ENCODE measurements at places on chromosomes 5 and 9.

- DNase-seq: no peak
Observed at GRCh38 chr9:90394871-90395270, 247.8 kb downstream of the DIRAS2 start.

DNA sequence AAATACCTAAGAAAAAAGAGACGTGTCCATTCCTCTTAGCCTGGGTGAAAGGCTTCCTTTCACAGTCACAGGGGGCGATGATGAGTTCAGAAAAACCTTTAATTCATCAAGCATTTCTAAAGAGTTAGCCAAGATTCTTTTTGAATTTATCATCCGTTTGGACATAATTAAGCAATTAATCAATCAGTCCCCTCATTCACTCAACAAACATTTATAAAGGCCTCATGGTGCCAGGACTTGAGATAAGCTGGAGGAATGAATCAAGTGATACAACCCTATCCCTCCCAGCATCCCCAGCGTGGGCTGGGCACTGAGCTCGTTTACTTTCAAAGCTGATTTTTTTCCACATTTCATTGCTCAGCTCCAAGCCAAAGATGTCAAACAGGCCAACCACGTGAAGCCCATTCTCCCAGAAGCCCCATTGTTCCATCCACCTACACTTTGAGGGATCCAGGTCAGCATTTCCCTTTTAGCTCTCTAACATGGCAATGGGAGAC, 140.5 kb downstream of the SLIT3 start:
- DNase-seq: no peak

DNA sequence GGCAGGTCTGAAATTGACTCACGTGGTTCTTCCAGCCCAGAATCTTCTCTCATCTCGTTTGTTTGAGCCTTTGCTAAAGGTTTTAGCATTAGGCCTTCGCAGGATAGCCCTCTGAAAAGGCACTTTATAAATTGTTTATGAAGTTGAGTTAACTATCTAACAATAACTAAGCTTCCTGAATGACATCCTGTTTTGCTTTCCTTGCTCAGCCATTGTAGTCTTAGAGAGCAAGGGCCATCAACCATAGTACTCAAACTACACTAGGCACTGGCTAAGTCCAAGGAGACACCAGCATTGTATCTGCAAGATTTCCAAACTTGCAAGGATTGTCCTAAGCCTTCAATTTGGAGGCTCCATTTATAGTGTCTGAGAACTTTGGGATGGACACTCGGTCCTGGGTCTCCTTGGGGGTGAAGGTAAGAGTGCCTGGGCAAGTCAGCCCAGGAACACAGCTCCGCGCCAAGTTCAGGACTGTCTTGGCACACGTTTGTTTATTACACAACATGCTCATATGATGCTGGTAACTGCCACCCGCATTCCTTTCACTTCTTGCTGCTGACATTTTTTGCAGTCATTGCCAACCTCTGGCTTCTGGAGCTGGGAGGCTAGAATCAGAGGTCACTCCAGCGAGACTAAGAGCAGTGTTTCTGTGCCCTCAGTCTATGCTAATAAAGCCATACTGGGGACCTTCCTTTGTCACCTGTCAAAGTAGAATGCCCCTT, 151.1 kb downstream of the ESM1 start:
- no peak for DNase-seq

DNA sequence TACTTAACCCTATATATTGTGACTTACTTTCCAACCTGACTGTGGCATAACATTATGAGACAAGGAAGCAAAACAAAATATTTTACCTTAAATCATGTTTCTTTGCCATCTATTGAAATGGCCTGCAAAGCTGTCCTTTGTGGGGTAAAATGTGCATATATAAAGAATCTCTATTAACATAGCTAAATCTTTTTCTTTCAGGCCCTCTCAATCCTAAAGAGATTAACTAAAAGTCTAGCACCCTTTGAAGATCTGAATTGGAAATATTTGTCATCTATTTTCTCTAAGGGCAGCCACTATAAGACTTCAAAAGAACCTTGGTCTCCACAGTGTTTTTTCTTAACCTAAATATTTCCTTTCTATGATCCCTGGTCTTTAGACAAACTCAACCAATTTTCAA, 5.0 kb upstream of the UNC13B start:
- no peak for DNase-seq

DNA sequence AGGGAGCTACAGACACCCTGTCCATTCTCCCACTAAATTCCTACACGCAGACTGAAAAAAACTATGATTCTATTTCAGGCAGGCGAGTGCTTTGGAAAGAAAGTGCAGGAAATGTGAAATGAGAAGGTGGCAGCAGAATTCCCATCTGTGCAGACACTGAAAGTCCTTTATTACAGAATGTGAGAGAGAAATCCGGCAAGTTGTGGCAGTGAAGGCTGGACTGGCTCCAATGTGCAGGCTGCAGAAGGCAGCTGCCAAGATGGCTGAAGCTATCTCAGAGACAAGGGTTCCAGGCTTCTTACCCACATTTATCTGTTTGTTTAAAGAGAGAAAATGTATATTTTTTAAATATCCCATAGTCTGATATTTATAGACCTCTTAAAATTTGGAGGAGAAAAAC, 161.8 kb upstream of the VLDLR start:
- no peak for DNase-seq

DNA sequence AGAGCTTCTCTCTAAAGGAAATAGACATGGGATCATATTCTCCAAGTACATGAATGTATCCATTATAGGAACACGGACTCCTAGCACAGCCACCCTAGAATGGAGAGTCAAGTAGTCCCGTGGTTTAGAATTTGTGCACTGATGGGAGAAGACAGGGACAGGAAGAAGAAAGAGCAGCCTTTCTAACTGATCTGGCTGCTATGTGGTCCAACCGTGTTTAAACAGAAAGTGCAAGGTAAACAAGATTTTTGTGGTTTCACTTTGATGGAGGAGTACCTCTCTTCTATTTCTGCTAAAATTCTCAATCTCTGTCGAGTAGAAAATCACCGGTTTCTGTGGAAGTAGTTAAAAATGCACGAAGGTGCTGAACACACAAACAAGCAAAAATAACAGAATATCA, 171.3 kb downstream of the ST8SIA4 start:
- no peak for DNase-seq

GRCh38 chr5:997001-997474, 11.6 kb upstream of the NKD2 start:
- peak; percentile 8 for DNase-seq

DNA sequence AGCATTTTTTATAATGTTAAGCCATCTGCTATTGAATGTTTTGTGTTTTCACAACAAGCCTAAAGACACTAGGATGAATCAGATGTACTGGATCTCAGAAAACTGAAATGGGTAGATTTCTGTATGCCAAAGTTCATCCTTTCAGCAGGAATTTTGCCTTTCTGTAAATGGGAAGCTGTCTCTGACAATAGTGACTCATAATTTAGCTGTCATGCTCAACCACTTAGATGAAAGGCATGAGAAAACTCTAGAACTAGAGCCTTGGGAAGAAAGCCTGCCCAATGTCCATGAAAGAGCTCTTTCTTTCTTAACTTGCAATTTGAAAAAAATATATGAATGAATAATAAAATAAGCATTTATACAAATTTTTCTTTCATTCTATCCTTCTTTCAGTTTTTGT, 616.0 kb upstream of the EDIL3 start:
- no peak for DNase-seq

DNA sequence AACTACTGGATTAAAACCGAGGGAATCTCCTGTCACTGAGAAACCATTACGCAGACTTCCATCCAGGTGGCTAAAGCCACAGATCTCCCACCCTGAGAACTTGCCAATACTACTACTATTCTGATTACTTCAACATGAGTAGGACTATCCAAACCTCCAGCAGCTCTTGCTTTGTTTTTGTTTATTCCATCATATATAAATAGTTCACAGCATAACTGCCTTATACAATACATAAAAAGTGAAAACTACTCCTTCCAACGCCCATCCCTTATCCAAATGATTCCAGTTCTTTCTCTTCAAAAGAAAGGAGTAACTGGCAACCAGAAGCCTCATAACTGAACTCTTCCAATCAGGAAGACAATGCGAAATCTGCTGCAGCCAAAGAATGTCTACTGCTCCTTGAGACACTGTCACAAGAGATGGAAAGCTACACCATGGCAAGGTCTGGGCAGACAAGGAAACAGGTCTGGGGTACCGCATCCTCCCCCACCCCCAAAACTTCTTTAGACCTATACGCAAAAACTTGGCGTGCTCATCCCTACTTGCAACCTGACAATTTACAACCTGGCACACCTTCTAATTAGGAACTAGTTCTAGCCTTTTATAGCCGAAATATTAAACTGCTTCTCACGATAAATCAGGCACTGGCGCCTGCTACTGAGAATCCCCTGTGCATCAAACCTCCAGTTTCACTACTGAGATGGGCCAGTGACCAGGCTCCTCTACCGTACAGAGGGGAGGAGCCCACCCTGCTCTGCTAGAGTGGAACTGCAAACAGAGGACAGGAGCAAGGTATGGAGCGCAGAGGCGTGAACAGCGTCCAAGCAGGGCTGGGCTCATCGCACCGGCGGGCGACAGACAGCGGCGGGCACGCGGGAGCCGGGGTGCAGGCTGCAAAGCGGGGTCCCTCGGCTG, 986 bp downstream of the PLPP1 start:
- DNase-seq: peak; percentile 14

GRCh38 chr9:119114681-119115080, 254.6 kb downstream of the BRINP1 start:
- no peak for DNase-seq

GRCh38 chr9:115213818-115214334, 95.9 kb upstream of the TNC start:
- DNase-seq: peak; percentile 45

- DNase-seq: peak; percentile 46
Observed at GRCh38 chr9:94656200-94656599, 16.9 kb upstream of the FBP1 start.

All from retina (tissue), 1 donor.